ENCODE measurements at places on chromosomes 11 and 22.

- DNase-seq: no peak
These were observed 2.2 kb downstream of the RAB30 start for GRCh38 chr11:83069441-83070043.

DNA sequence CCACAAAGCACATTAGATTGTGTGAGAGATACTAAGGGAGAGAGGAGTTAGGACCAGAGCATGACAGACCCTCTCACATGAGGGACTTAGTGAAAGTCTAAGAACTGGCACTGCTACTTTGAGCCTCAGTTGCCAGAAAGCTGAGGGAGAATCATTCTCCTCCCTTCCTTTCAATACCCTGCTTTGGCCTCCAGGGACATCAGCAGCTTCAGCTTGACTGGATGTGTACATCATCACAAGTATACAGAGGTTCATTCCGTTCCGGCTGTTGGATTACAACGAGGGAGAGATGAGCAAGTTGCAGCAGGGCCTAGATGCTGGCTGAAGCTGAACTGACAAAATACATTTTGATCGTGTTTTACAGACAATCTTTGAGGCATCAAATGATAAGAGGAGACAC lies 15.7 kb upstream of the ANO5 start:
- DNase-seq: no peak

DNA sequence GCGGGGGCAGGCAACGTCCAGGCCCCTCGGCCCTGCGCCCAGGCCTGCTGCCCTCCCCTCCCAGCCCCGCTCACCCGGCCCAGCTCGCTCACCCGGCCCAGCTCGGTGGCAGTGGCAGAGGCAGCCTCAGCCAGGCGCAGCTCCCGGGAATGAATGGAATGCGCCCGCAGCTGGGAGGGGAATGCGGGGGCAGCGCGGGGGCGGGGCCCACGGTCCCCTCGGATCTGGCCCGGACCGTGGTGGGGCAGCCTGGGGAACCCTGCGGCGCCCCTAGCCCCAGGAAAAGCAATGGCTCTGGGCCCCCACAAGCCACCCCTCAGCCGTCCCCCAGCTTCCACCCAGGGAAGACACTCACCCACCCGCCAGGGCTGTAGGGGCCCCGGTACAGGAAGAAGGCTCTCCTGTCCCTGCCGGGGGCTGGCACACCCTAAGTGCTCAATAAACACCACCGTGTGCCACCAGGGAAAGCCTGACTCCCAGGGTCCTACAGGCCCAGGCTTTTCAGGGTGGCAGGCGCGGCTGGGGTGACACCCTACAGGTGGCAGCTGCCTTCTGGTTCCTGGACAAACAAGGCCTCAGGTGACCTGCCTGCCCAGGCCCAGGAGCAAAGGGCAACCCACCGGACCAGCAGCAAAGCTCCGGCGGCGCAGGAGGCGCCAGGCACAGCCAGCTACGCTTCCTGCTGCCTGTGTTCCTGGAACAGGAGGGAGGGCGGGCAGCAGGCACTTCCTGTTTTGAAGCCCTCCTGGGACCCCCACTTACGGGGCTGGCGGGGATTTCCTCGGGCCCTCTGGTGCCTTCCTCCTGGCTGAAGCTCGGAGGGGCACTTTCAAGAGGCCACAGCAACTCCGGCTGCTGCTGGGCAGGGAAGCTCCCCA lies 13.8 kb downstream of the PLXNB2 start:
- DNase-seq: peak; percentile 54

DNA sequence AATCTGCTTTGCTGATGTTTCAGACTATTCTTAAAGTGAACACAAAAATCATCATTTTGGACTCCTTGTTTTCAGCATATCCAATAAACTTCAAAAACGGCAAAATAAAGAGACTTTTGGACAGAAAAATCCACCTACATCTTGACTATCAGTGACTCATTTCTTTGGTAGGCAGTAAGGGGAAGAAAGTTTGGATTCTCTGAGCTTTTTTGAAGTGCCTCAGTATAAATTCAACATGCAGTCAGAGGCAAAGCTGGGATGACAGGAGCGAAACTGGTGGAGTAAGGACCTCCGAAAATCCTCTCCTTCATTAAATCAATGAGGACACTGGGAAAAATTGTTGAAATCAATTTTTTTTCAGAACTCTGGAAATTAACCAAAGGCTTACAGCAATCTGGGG lies 29.7 kb downstream of the EFCAB6 start:
- no peak for DNase-seq

DNA sequence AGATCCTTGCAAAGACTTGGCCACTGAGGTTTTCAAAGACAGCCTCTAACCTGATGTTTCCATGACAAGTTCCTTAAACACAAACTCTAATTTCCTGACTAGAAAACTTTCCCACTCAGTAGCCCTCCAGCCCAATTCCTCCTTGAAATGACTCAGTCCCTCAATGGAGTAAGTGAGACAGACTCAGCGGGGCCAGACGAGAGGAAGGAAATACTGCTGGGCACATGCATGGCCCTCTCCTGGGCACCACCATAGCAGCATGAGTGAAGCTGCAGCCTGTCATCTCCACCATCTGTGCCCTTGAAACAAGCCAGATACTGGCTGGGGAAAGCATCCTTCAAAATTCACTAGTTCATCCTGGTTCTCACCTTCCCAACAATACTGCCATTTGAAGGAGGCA lies 76.2 kb upstream of the GDPD4 start:
- DNase-seq: no peak

DNA sequence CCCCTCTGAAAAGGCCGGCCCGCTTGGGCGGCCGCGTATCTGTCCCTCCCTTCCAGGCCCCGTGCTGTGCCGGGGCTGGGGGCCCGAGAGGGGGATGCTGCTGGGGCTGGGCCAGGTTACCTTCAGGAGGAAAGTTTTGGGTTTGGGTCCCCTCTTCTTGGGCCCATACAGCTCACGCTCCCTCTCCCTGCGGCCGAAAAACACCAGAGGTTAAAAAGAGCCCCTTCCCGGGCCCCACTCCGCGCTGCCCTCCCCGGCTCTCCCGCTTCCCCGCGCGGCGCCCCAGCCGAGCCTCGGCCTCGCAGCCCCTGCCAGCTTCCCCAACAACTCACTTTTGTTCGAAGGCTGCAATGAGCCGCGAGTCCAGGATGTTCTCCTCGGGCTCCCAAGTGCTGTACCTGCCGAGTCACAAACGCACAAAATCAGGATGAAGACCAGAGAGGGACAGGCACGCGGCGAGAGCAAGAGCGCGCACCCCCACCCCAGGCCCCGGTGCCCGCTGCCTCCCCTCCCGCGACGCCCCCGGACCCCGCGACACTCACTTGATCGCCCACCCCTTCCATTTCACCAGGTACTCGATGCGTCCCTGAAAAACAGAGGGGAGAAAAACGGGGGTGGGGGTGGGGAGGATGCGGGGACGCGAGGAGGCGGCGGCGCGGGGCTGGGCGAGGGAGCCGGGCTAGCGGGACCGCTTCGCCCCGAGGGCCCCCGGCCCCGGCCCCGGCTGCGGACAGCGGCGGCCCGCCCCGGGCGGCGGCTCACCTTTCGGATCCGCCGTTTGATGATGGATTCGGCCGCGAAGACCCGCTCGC lies 450 bp downstream of the CBX6 start:
- peak; percentile 26 for DNase-seq

GRCh38 chr22:20532256-20532993 lies 25.0 kb downstream of the MED15 start:
- DNase-seq: no peak

DNA sequence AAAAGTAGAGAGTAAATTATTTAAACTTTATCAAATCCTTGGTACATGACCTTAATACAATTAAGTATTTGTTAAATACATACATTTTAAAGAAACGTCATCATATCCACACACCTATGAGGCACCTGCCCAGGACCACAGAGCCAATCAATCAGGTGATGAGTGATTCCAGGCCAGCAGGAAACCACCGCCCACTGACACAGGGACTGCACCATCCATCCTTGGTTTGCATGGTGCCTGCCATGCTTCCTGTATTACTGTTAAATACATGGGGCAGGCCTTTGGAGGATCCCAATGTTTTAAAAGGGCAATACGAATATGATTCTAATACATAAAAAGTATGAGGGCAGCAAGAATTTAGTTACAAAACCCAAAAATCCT lies 7.0 kb upstream of the TBC1D10A start:
- no peak for DNase-seq

DNA sequence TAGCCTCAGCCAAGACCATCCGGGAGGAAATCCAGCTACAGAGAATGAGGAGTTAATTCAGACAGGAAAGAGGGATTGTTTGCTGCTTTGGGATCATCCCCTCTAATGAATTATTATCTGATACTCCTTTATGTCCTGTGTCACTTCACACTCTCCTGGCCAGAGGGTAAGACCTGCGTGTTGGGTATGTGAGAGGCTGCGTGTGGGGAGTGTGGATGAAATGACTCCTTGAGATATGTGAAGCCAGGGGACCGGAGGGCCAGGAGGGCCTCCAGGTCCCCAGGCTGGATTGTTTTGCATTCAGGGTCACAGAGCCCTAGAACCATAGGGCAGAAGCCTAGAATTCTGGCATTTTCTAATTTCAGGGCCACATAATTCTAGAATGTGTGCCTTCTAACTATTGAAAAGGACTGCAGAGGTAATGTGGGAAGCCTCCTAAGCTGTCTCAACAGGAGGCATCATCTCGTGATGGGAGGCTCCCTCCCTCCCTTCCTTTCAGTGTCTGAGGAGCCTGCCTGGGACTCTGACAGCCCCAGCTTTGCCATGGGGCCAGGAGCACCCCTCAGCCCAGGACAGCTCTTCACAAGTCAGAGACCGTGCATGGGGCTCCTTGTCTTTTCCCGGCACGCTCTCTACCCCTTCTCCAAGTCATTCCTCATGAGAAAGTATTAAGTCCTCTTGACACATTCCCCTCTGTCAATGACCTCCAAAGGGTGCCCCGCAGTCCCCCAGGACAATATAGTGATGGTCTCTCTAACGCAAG lies 3.7 kb downstream of the TPBGL start:
- no peak for DNase-seq

- DNase-seq: no peak
These were observed 100.6 kb downstream of the PHF21B start for GRCh38 chr22:44909241-44909640.

DNA sequence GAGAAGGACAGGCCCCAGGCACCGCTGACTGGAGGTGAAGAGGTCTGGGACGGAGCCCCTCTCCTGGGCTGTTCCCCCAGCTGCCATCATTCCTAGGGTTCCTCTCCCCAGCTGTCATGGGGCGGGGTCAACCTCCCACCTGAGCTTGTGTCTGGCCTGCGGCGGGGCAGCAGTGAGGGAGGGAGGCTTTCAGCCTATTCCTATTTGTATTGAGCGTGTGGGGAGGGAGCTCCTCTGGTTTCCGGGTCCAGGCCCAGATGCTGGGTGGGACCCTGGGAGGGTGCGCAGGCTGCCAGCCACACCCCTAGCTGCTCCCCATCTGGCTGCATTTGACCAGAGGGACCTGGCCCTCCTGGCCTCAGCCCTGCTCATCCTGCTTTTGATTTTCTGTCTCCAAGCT lies 13.7 kb downstream of the TSPAN4 start:
- DNase-seq: no peak

- DNase-seq: no peak
These were observed 139.5 kb downstream of the COMMD9 start for GRCh38 chr11:36149538-36150242.

DNA sequence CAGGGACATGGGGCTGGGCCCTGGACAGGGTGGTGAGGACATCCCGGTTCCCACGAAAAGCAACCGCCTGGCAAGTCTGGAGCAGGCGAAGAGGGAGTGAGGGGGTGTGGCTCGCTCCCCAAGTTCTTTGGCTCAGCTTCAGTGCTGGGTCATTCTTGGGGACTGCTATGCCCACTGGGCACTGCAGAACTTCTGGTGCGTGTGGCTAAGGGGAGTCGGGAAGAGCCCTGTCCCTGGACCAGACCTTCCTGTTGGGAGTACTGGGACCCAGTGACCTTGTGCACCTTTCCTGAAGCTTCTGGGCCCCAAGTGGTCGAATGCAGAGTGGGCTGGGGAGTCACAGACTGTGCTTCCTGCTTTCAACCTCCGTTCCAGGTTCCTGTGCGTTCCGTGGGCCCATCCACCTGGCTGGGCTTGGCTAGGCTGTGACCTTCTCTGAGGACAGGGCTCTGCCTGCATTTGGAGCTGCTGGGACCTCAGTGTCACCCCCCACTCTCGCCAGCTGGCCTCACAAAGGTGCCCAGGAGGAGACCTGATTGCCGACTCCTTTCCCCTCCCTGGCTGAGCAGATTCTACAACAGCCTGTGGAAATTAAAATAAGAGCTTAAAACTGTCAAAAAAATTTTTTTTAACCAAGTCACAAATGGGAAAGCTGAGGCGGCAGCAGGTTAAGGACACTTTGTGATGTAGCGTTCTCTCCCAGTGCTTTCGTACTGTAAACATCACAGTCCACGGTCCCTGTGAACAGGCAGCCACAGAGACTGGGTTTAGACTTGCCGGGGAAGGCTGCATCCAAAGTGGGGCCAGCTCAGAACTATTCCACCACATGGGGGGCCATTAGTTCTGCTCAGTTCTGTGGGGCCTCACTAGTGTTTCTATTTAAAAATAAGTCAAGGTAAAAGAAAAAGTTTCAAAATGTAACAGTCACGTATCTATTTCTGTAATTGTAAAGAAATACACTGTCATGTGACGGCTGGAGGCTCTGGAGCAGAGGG lies 63.8 kb upstream of the WNT7B start:
- DNase-seq: no peak

DNA sequence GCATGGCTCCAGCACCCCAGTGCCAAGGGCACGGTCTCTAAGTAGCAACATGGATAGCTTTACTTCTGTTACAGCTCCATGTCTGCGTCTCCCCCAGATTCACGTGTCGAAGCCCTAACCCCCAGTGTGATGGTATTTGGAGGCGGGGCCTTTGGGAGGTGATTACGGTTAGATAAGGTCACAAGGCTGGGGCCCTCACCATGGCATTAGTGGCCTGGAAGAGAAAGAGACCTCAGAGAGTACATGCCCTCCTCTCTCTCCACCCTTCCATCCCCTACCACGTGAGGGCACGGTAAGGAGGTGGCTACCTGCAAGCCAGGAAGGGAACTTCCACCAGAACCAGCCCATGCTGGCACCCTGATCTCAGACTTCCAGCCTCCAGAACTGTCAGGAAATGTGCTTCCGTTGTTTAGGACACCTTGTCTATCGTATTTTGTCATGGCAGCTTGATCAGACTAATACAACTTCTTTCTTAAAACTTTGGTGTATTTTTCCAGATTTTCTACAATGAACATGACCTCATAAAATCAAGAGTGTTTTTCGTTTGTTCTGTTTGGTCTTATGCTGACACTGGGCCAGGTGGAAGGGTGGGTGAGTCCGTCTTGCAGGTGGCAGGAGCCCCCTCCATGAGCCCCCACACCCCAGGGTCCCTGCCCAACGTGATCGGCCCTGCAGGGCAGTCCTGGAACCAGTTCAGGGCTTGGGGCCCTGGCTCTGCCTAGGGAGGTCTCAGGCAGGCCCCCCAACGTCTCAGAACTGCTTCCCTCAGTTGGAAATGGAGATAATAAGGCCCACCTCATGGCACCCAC lies 10.7 kb downstream of the RTN4R start:
- DNase-seq: no peak

Data from CD8-positive, alpha-beta T cell (primary cell).